Muscle of leg (tissue), 16 donors: ENCODE measurements at places on chromosomes 6 and 20. TPM values are rescaled to one million over a fixed set of nuclear protein-coding genes. Genes with fewer than 3 reads are reported as not detected.

DNA sequence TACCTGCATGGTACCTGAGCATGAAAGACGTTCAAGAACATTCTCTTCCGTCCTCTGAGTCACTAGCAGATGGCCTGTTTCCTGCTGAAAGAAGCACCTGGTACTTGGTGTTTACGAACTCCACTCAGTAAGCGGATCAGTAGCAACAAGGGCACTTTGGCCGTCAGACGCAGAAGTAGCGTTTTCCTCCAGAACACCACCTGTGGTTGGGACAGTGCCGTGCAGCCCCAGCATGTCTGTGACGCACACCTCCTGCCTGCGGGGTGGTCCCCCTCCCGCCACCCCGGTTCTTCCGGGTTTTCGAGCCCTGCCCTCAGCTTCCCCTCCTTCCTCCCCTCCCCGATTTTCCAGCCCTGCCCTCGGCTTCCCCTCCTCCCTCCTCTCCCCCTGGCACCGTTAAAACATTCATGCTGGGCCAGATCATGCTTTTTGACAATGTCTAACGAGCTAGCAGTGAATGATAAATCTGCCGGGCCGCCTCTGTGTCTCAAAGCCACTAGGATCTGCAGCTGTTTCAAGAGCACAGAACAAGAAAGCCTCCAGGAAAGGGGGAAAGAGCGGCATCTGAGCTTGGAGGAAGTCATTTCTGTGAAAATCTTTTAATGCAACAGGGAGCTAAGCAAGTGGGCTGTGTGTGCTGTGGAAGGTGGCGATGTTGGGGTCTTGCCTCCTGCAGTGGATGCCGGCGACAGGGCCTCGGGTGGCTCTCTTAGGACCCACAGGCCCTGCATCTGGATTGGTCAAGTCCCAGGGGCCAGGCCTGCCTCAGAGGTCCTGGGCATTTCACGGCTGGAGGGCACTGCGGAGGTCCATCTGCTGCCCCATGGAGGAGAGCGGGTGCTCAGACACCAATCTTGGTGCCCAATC is 207.9 kb downstream of the ERMARD start:
- DNase-seq = peak; percentile 51

- DNase-seq = peak; percentile 38
Measured at GRCh38 chr6:106300944-106301343, 24.6 kb downstream of the ATG5 start.

Gene BEND6
- total RNA-seq = 0.27 TPM

DNA sequence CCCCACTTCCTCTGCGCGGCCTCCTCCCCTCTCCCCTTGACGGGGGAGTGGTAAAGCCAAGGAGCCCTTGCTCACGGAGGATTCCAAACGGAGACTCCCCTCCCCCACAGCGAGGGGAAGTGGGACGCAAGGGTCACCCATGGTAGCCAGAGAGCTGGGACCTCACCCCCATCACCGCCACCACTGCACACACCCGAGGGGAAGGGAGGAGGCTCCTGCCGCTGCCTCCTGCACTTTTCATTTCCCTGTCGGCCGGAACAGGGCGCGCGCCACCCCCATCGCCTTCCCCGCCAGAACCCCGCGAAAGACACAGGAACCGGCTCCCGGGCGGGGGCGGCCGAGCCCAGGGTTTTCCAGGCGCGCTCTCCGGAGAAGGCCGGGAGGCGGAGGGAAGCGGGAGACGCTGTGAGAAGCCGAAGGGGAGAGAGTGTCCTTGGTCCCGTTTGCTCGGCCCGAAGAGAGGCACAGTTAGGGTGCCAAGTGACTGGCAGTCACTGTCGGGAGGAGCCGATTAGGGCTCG is 789 bp downstream of the CCND3 start:
- peak; percentile 63 for DNase-seq

DNA sequence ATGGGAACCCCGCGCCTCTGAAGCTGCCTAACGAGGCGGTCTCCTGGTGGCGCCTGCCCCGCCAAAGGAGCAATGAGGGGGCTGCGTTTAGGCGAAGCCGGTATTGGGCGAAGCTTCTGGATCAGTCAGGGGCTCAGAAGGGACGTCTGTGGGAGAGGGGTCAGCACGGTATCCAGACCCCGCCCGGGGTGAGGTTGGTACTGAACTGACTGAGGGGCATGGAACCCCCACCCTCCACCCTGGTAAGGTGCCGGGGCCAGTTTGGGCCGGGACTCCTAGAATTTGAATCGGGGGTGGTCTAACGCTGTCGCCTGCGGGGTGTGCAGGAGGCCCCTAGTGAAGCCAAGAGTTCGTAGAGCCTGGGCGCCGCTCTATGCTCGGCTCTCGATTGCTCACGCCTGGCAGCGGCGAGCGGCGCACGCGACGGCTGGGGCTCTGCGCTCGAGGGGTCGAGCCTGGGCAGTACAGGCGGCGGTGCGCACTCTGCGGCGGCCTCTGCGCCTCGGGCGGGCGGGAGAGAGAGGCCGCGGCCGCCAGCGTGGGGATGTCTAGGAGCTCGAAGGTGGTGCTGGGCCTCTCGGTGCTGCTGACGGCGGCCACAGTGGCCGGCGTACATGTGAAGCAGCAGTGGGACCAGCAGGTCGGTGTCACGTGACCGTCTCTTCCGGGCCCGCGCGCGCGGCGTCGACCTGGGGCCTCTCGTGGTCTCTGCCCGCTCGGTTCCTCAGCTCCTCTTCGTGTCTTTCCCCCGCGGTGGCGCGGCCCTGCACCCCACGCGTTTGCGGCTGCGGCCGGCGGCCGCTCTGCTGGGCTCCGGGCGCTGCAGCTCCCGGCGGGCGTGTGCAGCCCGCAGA is at the start of the genes KAT14 and PET117:
TSS of gene KAT14 (plus strand) at position 452 of the 854 bp plus-strand sequence. CDS start 4,798 bp downstream, outside the sequence.
TSS of gene PET117 (plus strand) at position 452 of the 854 bp plus-strand sequence. CDS start at position 545, 93 bp downstream.
- peak; percentile 98 for DNase-seq
